ENCODE measurements at places on chromosomes 2 and 18. TPM values are rescaled to one million over a fixed set of nuclear protein-coding genes. Genes with fewer than 3 reads are reported as not detected.

Gene SLC9A4
- 0.11 TPM for total RNA-seq

Gene UGT1A4
- not detected for total RNA-seq

Gene GPR39
- total RNA-seq, result 0.47 TPM

Gene SULT1C2
- 0.05 TPM for total RNA-seq

Gene CPLX4
- total RNA-seq, result not detected

Gene SIX2
- total RNA-seq, result 0.11 TPM

Gene FLACC1
- 1.1 TPM for total RNA-seq

Gene SMYD1
- total RNA-seq, result not detected

Gene LYPD6
- total RNA-seq, result 16.2 TPM

Gene ASB18
- total RNA-seq, result not detected

Gene DTNA
- total RNA-seq, result 10.9 TPM

Gene MRO
- total RNA-seq, result 0.40 TPM

Gene ATF2
- total RNA-seq, result 70.3 TPM

Gene KCMF1
- total RNA-seq, result 62.2 TPM

Gene EVX2
- 0.09 TPM for total RNA-seq

Gene HTR2B
- 3.4 TPM for total RNA-seq

Gene HNRNPLL
- total RNA-seq, result 73.9 TPM

Gene PLEKHB2
- total RNA-seq, result 34.6 TPM

Gene SP140
- total RNA-seq, result 0.54 TPM

Gene ICOS
- not detected for total RNA-seq

Gene PGAP1
- total RNA-seq, result 55.0 TPM

Gene CYP27C1
- 4.1 TPM for total RNA-seq

Gene GREB1L
- 25.5 TPM for total RNA-seq

Gene SOX11
- 46.2 TPM for total RNA-seq

Gene MOCOS
- 3.2 TPM for total RNA-seq

Gene KCNJ3
- total RNA-seq, result 1.4 TPM

Gene SULT1C3
- total RNA-seq, result not detected

Gene MEP1B
- total RNA-seq, result 0.18 TPM

Gene MSTN
- total RNA-seq, result 0.29 TPM

Gene NOTO
- total RNA-seq, result not detected

Gene TMEM237
- total RNA-seq, result 52.7 TPM

Gene ACMSD
- total RNA-seq, result not detected

Gene PLB1
- total RNA-seq, result 1.1 TPM

Gene EPHA4
- total RNA-seq, result 20.6 TPM

Gene RMDN2
- 9.3 TPM for total RNA-seq

Gene DPP10
- 73.0 TPM for total RNA-seq

Gene POTEJ
- total RNA-seq, result not detected

Gene DSG1
- total RNA-seq, result 0.09 TPM

Gene NPPC
- total RNA-seq, result 0.73 TPM

Gene KYNU
- 0.20 TPM for total RNA-seq

Gene CCDC68
- total RNA-seq, result not detected

Gene C2orf42
- total RNA-seq, result 19.5 TPM

Gene PDCL3
- 20.6 TPM for total RNA-seq

Gene TNFRSF11A
- total RNA-seq, result 0.38 TPM

Gene ATP6V1C2
- total RNA-seq, result 0.09 TPM

Gene CRYBA2
- total RNA-seq, result not detected

Gene CACNB4
- 3.3 TPM for total RNA-seq

Gene ANTXR1
- 144 TPM for total RNA-seq

Gene KANSL1L
- total RNA-seq, result 28.0 TPM

Gene ALPG
- not detected for total RNA-seq
